Foreskin keratinocyte (primary cell): ENCODE measurements at places on chromosomes 13 and 19.

GRCh38 chr13:25463496-25463895, 91.7 kb downstream of the ATP8A2 start:
- peak; percentile 51 for DNase-seq

DNA sequence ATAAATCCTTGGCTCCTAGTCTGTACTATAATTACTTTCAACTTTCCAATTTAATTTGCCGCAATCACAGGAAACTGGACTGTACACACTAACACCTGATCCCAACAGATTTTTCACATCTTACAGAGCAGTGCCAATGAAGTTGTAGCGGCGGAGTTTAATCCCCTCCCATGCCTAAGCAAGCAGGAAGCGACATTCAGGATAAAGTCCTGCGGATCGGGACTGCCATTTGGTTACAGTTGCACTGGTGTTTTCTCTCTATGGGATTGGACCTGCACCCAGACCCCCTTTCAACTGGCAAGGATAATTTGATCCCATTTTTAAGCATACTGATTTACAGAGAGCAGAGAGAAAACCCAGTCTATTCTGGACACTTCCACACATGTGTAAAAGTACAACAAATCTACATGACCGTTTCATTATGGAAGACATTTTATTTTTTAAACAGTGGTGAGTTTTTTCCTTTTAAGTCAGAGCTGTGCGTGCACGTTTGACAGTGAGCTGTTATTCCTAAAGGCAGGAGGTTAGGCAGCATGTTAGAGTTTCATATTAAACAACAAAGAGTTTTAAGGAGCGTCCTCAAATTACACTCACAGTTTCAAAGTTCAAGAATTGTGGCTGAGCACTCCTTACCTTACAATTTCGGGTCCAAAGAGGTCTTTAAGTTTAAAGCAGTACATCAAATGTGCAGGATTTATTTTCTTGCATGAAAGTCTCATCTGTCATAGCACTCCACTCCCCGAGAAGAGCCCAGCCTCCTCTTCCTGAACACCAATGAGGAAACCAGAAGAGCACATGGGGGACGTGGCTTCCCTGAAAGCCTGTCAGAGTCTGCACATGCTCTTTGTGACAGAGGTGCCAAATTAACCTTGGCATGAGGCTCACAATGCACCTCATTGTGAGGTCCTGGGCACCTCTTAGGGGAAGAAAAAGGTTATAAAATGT, 141.6 kb upstream of the RFC3 start:
- DNase-seq: no peak

- no peak for DNase-seq
Measured at GRCh38 chr19:6533746-6534418, 3.1 kb downstream of the TNFSF9 start.

DNA sequence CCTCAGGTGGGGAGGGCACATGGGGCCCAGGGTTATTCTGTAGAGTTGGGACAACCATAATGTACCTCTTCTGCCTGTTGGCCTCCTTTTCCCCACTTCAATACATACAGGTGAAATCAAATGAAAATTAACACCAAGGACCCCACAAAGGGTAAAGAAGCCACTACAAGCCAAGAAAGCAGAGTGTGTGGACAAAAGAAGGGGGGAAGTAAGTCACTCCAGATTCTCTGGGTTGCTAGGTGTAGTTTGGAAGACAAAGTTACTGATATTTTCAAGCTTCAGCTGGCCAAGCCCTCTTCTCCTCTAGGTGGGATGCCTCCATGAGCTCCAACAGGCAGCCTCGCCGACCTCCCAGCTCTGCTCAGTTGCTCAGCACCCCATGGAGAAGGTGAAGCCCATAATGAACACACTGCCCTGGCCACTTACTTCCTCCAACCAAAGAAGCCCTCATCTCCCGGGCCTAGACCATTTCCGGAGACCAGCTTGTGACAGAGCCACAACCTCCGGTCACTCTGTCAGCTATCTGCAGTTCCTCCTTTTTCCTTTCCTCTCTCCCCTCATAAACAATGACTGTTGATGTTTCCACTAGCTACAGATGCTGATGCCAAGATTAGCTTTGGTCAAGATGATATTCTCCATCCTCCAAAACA, 66.8 kb upstream of the MED4 start:
- DNase-seq: no peak

GRCh38 chr19:38695832-38696728, 48.2 kb downstream of the CAPN12 start:
- DNase-seq: no peak

GRCh38 chr13:74346960-74347359, 212.8 kb upstream of the KLF12 start:
- no peak for DNase-seq

GRCh38 chr13:48393698-48394085, 19.2 kb downstream of the LPAR6 start:
- DNase-seq: no peak

GRCh38 chr19:39136225-39136940, 10.8 kb downstream of the PAK4 start:
- no peak for DNase-seq

- DNase-seq: no peak
Measured at GRCh38 chr19:29581398-29581797, 24.7 kb upstream of the POP4 start.

DNA sequence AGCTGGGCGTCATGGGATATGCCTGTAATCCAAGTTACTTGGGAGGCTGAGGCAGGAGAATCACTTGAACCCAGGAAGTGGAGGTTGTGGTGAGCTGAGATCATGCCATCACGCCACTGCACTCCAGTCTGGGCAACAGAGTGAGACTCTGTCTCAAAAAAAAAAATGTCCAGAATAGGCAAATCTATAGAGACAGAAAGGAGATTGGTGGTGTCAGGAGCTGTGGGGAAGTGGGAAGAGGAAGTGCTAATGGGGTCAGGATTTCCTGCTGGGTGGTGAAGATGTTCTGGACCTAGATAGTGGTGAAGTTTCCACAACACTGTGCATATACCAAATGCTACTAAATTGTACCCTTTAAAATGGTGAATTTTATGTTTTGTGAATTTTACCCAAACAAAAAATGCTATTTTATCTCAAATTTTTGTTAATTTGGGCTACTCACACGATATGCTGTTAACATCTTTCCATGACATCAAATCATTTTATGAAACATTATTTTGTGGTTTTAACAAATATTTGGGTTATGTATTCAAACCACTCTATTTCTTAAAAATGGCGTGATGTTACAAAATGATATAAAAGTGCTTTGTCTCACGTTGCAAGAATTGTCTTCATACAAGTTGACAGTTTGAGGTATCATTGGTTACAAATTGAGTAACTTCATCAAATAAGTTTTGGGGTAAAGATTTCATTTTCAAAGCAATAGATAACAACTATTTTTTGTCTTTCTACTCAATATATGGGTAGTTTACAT, 7.4 kb upstream of the CYP4F3 start:
- DNase-seq: no peak

GRCh38 chr19:16066611-16067104, 9.6 kb upstream of the TPM4 start:
- no peak for DNase-seq

DNA sequence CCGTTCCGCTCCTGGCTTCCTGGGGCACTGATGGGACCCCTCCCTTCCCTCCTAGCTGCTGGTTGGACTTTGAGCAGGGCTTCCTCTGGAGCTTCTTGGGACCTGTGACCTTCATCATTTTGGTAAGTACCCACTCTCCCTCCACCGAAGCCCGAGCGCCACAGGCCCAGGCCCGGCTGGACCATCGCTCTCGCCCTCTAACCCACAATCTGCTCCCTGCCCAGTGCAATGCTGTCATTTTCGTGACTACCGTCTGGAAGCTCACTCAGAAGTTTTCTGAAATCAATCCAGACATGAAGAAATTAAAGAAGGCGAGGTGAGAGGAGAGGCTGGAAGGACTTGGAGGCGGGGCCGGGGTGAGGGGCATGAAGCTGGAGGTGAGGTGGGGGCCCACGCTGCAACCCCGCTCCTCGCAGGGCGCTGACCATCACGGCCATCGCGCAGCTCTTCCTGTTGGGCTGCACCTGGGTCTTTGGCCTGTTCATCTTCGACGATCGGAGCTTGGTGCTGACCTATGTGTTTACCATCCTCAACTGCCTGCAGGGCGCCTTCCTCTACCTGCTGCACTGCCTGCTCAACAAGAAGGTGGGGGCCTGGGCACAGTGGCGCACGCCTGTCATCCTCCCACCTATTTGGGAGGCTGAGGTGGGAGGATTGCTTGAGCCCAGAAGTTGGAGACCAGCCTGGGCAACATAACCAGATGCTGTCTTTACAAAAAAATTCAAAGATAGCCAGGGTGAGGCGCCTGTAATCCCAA, 12.3 kb downstream of the DDX39A start:
- DNase-seq: no peak

DNA sequence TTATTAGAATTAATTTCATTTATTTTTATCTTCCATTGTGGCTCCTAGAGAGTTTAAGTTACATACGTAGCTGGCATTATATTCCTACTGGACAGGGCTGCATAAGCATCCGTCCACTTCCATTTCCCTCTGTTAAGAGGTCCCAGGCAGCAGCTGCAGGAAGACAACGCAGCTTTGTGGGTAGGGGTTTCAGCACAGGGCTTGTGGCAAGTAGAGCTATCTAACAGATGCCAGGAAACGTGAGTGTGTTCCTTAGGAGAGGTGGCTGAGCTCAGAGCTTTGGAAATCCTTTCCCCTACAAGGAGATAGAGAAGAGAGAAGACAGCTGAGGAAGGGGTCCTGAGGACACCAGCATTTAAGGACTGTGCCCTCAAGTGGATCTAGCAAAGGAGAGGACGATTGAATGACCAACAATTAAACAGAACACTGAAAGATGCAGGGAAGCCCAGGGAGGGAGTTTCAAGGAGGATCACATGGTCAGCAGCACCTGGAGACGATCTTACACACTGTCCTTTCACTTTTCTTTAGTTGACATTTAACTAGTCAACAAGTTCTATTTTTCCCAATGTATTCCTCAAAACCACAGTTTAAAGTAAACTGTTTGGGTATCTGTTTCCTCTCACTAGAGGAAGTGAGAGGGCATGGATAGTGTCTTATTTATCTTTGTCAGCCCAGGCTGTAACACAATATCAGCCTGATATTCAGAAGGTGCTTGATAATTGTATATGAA, 2.3 kb upstream of the N4BP2L1 start:
- no peak for DNase-seq
